Natural killer cell treated with Interleukin-12 subunit alpha and Interleukin-12 subunit beta and Interleukin-15 and Interleukin-18, amount 100 ng/mL, for 72 hours (primary cell): ENCODE measurements at places on chromosomes 11 and 22. TPM values are rescaled to one million over a fixed set of nuclear protein-coding genes. Genes with fewer than 3 reads are reported as not detected.

Gene BIRC3
- total RNA-seq = 62.3 TPM

Gene POLR2F
- total RNA-seq = 65.2 TPM

Gene C11orf86
- total RNA-seq = not detected

DNA sequence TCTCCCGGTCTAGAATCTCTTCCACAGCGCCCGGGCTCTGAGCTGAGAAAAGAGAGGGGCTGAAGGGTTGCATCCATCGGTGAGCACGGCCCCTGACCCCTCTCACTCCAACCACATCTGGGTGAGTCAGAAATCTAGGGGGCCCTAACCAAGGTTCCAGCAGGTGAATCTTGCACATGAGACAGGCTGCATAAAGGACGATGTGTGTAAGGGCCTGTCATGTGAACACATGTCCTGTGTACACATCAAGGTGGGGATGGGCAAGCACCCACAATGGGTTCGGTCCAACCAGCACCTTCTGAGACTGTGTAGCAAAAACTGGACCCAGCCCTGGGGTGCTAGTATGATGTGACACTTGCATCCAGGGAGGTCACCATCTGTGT is 1.2 kb downstream of the BET1L start:
- H3K4me1 ChIP-seq = peaks cover 44% of the 10 kb centered on the region
- DNase-seq = no peak
- H3K4me3 ChIP-seq = peak overlapping the region; percentile 96
- no peaks in the 10 kb centered on the region for H3K36me3 ChIP-seq
- H3K27me3 ChIP-seq = no peaks in the 10 kb centered on the region

DNA sequence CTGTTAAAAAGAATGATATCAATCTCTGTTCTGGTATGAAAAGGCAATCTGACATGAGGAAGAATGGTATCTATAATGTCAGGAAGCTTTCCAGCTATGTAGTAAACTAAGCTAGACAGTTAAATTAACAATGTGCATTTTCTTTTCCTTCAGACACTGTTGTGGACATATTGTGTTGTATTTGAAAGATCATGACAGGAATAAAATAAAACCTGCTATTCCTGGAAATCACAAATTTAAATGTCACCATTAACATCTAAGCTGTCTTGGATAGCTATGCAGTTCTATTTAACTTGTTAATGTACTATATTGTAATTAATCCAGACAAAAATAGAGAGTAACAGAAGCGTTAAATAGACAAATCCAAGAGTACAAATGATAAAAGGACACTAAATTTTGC is 297.4 kb upstream of the LUZP2 start:
- no peak overlapping the region for H3K27ac ChIP-seq
- no peak overlapping the region for H3K4me3 ChIP-seq
- no peaks in the 10 kb centered on the region for H3K4me1 ChIP-seq
- DNase-seq = no peak

- H3K27ac ChIP-seq = no peak overlapping the region
- H3K27me3 ChIP-seq = no peaks in the 10 kb centered on the region
- no peaks in the 10 kb centered on the region for H3K36me3 ChIP-seq
- DNase-seq = no peak
- no peak overlapping the region for H3K4me3 ChIP-seq
These were observed 408.3 kb upstream of the CADM1 start for GRCh38 chr11:115912484-115912945.

GRCh38 chr11:31882951-31883392 is 71.8 kb upstream of the PAX6 start:
- DNase-seq = no peak
- H3K4me3 ChIP-seq = no peak overlapping the region
- H3K27ac ChIP-seq = no peak overlapping the region
- H3K4me1 ChIP-seq = no peaks in the 10 kb centered on the region
- no peaks in the 10 kb centered on the region for H3K36me3 ChIP-seq
